Left kidney (tissue), 8 donors: ENCODE measurements at places on chromosomes 13 and 19. TPM values are rescaled to one million over a fixed set of nuclear protein-coding genes. Genes with fewer than 3 reads are reported as not detected.

The GJA3 gene
- 11.3 TPM for polyA plus RNA-seq

The RASGRP4 gene
- 0.67 TPM for polyA plus RNA-seq

The CADM4 gene
- 43.0 TPM for polyA plus RNA-seq

The LILRB3 gene
- polyA plus RNA-seq: 0.76 TPM

The CERS1 gene
- polyA plus RNA-seq: 4.5 TPM

The RNF225 gene
- polyA plus RNA-seq: not detected

The TUBA3C gene
- not detected for polyA plus RNA-seq

The ZNF66 gene
- polyA plus RNA-seq: 10.5 TPM

The ZNF491 gene
- polyA plus RNA-seq: 7.4 TPM

The TMEM145 gene
- 1.3 TPM for polyA plus RNA-seq

The FGF14 gene
- 0.95 TPM for polyA plus RNA-seq

The KANK3 gene
- polyA plus RNA-seq: 6.1 TPM

The ZNF682 gene
- 27.9 TPM for polyA plus RNA-seq

The LRRC25 gene
- polyA plus RNA-seq: 0.52 TPM

The TEX29 gene
- polyA plus RNA-seq: 0.35 TPM

The CEACAM8 gene
- 0.22 TPM for polyA plus RNA-seq

The ZNF790 gene
- 14.2 TPM for polyA plus RNA-seq

The C19orf67 gene
- polyA plus RNA-seq: 0.12 TPM

The LILRB1 gene
- polyA plus RNA-seq: 1.4 TPM

The ZNF541 gene
- polyA plus RNA-seq: 0.27 TPM

The N4BP2L2 gene
- 274 TPM for polyA plus RNA-seq

The CGB8 gene
- polyA plus RNA-seq: not detected

The NLRP9 gene
- 0.17 TPM for polyA plus RNA-seq

The RNASEH2A gene
- 35.1 TPM for polyA plus RNA-seq

The SERPINE3 gene
- polyA plus RNA-seq: 0.95 TPM

The ZNF221 gene
- polyA plus RNA-seq: 8.0 TPM

The SHISA7 gene
- 0.20 TPM for polyA plus RNA-seq

The AP1M1 gene
- polyA plus RNA-seq: 58.8 TPM

The ADAMTSL5 gene
- polyA plus RNA-seq: 0.27 TPM

The GPC5 gene
- polyA plus RNA-seq: 5.1 TPM

The SIGLECL1 gene
- not detected for polyA plus RNA-seq

The TMPRSS9 gene
- polyA plus RNA-seq: 0.60 TPM

The WDR88 gene
- polyA plus RNA-seq: 2.0 TPM

The FAAP24 gene
- polyA plus RNA-seq: 3.6 TPM

The LYPD3 gene
- 1.1 TPM for polyA plus RNA-seq

The B3GNT8 gene
- polyA plus RNA-seq: 3.0 TPM

The MTRF1 gene
- 28.6 TPM for polyA plus RNA-seq

The ZNF154 gene
- 42.4 TPM for polyA plus RNA-seq

The PRR20C gene
- polyA plus RNA-seq: not detected

The PSG7 gene
- polyA plus RNA-seq: not detected

The ZNF728 gene
- 0.42 TPM for polyA plus RNA-seq

The HNRNPL gene
- polyA plus RNA-seq: 538 TPM

The HIF3A gene
- polyA plus RNA-seq: 58.2 TPM

The LGI4 gene
- 2.3 TPM for polyA plus RNA-seq
